ENCODE measurements at places on chromosomes 12 and 14. TPM values are rescaled to one million over a fixed set of nuclear protein-coding genes. Genes with fewer than 3 reads are reported as not detected.

DNA sequence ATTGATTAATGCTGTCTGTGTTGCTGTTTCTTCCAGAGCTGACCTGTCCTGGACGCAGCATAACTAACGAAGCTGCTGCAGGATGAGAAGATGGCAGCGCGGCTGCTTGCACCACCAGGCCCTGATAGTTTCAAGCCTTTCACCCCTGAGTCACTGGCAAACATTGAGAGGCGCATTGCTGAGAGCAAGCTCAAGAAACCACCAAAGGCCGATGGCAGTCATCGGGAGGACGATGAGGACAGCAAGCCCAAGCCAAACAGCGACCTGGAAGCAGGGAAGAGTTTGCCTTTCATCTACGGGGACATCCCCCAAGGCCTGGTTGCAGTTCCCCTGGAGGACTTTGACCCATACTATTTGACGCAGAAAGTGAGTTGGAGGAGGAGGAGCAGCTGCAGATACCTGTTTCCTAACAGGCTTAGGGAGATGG, 71.7 kb downstream of the SCN8A start:
- no peak for ATAC-seq

PMEL gene
- 0.30 TPM for total RNA-seq

- ATAC-seq: peak; percentile 89
Observed at GRCh38 chr12:89225401-89225800, 126.9 kb downstream of the DUSP6 start.

DNA sequence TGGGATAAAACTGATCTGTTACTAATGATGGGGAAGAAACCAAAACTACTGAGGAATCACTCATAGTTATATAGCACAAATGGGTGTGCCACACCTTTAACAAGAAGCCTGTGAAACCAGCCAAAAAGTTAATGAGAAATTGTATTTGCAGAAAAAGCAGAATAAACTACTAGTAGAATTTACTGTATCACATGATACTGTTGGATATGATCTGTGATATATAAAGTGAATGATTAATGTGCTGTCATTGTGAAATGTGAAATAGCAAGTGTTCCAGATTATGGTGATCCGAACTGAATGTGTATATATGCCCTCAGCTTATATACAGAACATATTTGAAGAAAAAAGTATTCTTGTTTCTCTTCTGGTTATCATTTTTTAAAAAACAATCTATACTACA, 30.5 kb downstream of the VEZT start:
- ATAC-seq: no peak

DNA sequence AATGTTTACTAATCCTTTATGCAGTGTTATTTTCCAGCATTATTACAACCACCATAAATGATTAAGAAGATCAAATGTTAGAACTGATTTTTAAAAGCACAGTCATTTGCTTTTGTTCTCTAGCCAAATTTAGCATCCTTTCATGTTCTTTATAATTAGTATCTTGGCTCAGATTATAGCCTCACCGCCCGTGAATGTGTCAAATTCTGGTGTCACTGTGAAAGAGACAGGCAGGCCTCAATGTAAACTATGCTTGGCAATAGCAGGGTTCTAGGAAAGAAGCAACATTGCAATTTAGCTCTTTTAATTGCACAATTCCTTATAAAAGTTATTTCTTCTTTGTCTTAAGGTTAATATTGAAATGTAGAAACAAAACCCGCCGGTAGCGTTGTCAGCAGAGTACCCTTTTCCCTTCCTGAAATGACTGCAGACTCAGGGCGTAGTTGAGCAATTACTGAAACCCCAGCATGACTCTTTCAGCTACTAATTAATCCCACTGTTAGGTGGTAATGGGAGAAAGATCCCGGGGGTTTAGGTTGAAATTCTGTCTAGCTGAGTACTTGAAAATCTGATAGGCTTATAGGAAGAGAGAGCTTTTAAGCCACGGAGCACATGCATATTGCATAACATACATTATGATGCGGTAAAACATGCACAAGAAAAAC, 1600.5 kb upstream of the SEL1L start:
- ATAC-seq: no peak

DNA sequence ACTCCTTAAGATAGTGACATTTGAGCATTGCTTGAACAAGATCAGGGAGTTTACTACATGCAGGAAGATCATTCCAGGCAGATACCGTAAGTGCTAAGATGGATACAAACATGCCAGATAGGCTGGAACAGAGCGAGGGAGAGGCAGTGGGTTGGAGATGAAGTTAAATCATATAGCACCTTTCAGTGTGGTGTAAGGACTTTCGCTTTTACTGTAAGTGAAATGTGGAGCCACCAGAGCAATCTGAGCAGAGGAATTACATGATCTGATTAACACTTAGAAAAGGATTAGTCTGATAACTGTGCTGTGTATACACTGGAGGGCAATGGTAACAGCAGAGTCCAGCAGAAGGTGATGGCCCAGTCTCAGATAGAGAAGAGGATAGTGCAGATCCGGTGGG, 163.0 kb upstream of the SSTR1 start:
- peak; percentile 69 for ATAC-seq

- no peak for ATAC-seq
Observed at GRCh38 chr12:73361156-73361863, 1089.1 kb downstream of the TRHDE start.

- no peak for ATAC-seq
Observed at GRCh38 chr12:68981516-68981915, 48.5 kb upstream of the CPM start.

DNA sequence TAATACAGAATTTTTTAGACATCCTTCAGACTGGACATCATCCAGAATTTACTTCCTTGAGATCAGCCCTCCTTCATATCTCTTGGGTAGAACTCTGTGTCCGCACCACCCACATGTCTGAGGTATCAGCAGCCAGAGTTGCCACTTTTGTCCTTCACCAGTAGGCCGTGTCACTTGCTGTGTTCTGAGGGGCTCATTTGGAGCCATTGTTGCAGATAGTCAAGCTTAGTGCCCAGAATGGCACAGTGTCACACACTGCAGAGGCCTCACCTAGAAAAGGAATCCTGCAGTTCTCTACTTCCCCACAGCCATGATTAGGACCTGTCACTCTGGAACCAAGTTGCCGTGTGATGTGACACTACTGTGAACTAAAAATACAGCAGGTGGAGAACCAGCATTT, 36.9 kb upstream of the KCNK13 start:
- no peak for ATAC-seq

DNA sequence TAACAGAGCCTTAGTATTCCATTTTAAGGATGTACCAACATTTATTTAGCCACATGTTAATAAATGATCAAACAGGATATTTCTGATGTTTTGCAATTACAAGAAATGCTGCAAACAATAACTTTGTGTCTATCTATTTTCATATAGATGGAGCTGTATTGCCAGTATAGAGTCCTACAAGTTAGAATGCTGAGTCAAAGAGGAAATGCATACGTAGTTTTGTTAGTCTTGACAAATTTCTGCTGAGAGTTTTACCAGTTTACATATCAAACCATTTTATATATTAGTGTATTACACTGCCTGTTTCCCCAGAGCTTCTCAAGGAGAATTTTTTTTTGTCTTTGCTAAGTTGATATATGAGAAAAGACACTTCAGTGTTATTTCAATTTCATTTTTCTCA, 541.7 kb downstream of the SLC16A7 start:
- ATAC-seq: no peak

GRCh38 chr12:8887285-8887715, 27.0 kb upstream of the PHC1 start:
- ATAC-seq: no peak

DNA sequence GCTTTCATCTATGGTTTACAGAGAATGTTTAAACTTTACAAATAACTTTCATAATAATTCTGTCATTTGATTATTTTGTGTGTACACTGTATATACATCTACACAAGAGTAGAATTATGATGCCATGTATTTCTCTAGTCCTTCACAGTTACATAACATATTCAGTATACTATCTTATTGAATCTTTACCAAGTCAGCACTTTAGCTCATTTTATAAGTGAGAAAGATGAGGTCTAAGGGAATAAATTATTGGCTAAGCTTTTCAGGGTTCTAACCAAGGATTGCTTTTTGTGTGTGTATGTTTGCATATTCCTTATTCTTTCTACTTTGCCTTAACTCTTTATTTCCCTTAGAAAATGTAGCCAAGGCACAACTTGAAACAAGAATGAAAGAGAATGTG, 84.3 kb upstream of the PTPRQ start:
- no peak for ATAC-seq

DNA sequence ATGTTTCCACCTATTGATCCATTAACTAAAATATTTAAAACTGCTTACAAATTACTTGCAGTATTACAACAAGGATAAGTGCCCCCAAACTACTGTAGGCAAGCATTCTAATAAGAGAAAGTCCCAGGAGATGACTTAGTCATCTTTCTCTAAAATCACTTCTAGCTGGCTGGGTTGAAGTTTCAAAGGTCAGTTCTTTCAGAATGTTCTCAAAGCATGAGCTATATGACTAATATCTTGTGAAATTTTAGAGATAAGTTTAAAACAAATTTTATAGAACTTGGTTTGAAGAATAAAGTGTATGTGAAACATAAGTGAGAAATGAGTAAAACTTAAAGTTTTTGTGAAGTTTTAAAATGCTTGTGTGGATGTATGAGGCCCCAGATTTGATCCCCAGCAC, 24.3 kb upstream of the OR6J1 start:
- peak; percentile 66 for ATAC-seq

DNA sequence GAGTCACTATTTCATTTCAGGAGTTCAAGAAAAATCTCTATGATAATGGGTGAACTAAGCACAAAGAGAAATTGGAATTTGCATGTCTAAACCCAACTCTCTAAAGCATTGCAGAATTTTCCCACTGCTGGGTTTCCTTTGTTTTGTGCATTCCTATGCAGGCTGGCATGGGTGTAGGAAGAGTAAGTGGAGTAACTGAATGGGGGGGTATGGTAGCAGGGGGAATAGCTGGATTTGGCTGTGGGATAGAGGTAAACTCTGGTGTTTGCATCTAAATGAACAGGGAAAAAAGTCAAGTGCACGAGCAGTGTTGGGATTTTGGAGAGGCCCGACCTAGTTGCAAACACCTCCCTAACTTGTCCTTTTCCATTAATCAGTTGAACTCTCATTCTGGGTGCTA, 159.1 kb downstream of the ANO4 start:
- no peak for ATAC-seq

GRCh38 chr12:80593766-80594165, 113.7 kb upstream of the MYF6 start:
- no peak for ATAC-seq

GRCh38 chr12:132713123-132713522, 2.5 kb downstream of the PGAM5 start:
- ATAC-seq: no peak

DNA sequence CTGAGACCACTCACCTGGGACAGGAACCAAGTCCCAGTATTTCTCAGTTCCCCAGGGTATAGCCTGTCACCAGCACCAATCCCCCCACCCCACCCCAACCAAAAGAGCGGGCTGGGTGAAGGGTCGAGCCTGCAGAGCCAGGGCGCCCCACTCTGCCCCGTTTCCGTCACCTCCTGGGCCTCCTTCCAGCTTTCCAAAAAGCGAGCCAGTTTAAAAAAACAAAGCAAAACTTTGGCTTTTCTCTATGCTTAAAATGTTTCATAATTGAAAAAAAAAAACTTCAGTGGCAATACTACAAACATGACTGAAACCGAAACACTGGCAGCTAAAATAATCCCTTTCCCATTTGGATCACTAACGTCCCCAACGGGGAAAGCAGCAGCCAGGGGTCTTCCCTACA, 7.5 kb downstream of the CAMKK2 start:
- no peak for ATAC-seq

TESPA1 gene
- total RNA-seq: 91.7 TPM

ADSS1 gene
- total RNA-seq: 0.91 TPM

DNA sequence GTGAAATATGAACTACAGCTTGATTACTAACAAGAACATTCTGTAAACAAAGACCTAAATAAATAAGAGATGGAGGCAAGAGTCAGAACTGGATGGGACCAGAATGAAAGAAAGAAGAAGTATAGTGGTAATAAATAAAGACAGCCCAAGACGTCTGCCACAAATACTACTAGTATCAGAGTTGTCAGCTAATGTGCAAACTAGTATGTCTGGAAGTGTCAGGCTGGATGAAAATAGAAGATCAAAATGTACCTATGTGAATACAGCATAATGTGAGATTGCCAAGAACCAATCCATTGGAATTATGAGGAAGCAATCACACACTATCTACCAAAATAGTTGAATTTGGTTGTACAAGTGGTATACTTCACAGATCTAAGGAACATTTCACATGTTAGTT, 353.0 kb downstream of the BTG1 start:
- ATAC-seq: no peak

- no peak for ATAC-seq
Observed at GRCh38 chr12:120970310-120970709, 8.0 kb upstream of the HNF1A start.

DNA sequence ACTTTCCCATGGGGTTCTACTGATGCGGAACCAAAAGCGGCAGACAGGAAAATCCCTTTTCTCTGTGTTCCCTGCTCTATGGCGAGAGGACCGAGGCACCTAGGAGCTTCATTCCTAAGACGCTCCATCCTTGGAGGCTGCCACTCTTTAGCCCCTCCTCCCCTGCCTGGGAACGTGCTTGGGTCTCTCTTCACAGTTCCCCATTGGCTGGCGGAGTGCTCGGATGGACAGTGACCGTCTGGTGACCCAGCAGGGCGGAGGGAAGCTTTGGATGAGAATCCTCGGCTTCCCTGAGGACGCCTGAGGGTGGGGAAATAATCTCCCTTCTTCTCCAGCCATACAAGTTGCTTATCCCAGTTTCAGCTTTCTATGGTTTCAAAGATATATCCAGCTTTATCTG, 37.3 kb downstream of the KCNA5 start:
- no peak for ATAC-seq

GRCh38 chr12:26872625-26873024, 39.6 kb upstream of the ITPR2 start:
- no peak for ATAC-seq

KLHDC1 gene
- total RNA-seq: 1.5 TPM

DNA sequence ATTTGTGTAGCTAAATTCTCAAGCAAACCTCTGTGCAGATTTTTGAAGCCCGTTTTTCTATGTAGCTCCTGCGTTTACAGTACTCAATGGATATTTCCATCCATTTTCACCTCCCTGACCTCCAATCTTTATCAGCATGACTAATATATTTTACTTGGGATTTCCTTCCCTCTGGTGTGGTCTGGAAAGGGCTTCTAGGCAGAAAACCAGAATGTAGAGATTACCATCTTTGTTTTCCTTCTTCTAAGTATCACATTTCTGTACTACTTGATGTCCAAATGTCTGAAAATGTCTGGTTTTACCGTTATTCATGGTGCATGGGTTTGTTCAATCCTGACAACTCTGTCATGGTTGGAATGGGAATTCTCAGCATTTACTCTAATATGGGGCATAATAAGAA, 907.6 kb upstream of the FLRT2 start:
- no peak for ATAC-seq

TUBA1B gene
- total RNA-seq: 2,653 TPM

MYH6 gene
- 0.82 TPM for total RNA-seq

All from activated T-helper 17 cell treated with anti-CD3 and anti-CD28 coated beads, Interleukin-2, amount 50 U/mL, for 72 hours (primary cell).